NCI-H1436 (cell line): ENCODE measurements at places on chromosomes 4 and X.

GRCh38 chr4:53863158-53863557 is 201.2 kb downstream of the CHIC2 start:
- DNase-seq = no peak

DNA sequence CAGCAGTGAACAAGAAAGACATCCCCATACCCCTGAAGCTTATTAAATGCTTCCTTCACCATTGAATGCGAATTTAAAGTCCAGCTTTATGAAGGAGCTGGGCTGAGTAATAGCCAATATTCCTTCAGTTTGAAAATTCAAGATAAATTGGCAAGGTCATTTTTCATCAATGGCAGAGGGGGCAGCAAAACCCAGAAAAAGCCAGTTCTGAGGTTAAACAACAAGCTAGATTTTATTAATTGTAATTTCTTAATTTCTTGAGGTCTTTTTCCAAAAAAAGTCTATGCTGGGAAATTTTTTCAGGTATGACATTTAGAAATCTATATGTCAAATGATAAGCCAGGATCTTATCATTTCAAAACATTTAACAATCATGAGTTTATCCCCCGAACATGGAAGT is 808.9 kb downstream of the RPA4 start:
- no peak for DNase-seq

GRCh38 chr4:54879576-54879975 is 221.8 kb downstream of the KIT start:
- DNase-seq = no peak

DNA sequence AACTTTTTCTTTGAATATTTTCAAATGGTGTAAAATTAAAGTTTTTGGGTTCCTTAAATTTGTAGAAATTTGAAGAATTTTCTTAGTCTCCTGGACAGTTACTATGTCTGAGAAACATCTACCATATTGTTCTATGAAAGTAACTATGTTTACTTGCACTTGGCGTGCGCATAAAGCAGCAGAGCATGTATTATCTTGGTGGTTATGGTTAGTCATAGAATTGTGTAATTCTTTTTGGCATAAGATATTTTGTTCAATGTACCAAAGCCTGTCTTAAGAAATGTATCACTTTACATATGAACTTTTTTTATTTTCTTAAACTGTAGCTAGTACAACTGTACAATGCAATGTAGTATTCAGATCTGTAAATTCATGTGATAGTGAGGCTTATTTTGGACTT is 49.2 kb downstream of the CDS1 start:
- DNase-seq = no peak

DNA sequence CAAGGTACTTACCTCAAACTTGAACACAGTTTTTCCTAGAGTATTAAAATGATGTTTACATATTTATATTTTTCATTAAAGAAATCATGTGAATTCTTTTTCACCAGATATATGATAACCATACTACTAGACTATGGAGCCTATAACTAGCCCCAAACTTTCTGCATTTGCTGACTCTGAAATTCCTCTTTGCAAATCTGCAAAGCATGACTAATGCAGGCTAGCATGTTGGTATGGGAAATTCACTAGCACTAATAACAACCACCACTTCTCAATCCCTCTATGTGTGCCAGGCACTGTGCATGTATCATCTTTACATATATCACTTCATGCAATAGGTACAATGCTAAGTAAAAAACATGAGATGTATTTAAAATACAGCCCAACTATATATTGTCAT is 51.1 kb downstream of the SLC10A7 start:
- DNase-seq = no peak

DNA sequence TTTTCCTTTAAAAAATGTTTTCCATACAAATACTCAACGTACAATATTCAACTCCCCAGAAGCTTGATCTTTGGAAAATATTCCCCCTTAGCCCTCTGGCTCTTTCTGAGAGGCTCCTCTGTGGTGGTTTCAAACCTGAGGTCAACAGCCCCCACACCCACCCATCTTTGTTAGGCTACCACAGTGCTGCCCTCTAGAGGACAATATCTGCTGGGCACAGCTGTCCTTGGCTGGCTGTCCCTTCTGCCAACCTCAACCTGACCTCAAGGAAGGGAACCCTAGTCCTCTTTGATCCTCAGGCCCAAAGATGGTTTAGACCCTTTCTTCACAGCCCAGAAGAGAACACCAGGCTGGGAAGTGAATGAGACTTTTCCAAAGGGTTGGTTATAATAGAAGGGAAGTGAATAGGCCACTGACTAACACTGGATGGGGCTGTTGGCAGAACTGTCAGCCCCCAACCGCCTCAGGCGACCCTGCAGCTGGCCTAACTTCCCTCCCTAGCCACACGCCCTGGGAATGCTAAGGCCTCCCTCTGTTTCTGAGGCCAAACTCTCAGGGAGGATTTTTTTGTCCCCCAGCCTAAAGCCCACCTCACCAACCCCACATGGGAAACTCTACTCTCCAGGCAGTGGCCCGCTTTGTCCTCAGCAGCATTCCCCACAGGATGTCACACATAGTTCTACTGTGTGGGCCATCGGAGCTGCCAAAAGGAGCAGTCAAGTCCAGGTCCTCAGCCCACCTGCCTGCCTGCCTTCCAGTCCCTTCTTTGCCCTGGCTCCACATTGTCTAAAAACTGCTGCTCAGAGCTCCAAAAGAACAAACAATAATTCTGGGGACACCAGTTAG is 34.3 kb downstream of the NYX start:
- DNase-seq = no peak

DNA sequence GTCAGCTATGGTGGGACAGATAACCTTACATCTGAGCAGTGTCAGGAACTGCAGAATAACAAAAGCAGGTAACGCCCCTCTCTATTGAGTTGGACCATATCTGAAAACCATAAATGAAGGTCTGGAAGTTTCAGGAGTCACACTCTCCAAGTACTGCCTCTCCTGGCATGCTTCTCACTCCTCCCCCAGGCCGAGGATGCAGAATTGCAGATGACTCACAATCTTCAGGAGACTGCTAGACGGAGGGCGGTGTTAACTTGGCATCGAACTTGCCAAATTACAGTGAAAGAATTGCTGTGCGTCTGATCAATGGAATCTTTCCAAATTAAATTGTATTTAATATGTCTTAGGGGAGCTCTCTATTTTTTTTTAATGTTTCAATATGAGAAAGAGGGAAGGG is 67.1 kb upstream of the TRIM2 start:
- no peak for DNase-seq

DNA sequence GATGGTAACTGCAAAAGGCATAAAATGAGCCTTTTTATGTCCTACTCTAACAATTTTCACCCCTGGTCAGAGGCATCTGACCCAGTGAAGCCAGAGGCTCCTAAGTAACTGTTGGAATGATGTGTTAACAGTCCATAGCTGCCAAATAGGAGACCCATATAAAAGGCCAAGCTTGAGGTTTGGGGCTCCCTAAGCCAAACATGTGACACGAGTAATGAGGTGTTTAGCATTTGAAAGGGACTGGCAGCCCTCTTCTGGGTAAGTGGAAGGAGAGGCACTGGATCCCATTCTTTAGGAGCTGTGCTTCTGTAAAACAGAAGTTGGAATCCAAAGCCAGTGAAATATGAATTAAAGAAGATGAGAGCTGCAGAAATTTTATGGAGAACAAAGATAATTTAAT is 100.6 kb upstream of the PNPLA4 start:
- DNase-seq = no peak

DNA sequence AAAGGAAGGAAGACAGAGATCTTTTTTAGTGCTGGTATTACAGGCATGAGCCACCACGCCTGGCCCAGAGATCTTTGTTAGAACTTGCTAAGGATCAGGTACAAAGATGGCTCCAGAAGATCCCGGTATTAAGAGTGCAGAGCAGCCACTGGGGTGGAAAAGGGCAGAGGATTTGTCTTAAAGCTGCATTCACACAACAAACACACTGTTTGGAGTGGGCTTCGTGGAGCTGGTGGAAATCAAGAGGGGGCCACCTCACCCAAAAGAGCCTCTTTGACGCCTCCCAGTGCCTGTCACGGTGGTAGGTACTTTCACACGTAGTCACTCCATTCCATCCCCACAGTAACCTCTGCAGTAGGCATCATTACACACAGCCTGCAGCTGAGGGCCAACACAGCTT is 13.3 kb downstream of the HELT start:
- no peak for DNase-seq

GRCh38 chr4:89001647-89002445 is 55.1 kb downstream of the FAM13A start:
- DNase-seq = peak; percentile 88

GRCh38 chrX:103704863-103705262 is 5.8 kb upstream of the TMEM31 start:
- no peak for DNase-seq

- DNase-seq = no peak
Observed at GRCh38 chr4:121794505-121795188, 6.5 kb upstream of the EXOSC9 start.

- no peak for DNase-seq
Observed at GRCh38 chr4:188254211-188254610, 115.0 kb downstream of the TRIML1 start.

- DNase-seq = no peak
Observed at GRCh38 chrX:136395271-136395670, 92.5 kb upstream of the BRS3 start.

DNA sequence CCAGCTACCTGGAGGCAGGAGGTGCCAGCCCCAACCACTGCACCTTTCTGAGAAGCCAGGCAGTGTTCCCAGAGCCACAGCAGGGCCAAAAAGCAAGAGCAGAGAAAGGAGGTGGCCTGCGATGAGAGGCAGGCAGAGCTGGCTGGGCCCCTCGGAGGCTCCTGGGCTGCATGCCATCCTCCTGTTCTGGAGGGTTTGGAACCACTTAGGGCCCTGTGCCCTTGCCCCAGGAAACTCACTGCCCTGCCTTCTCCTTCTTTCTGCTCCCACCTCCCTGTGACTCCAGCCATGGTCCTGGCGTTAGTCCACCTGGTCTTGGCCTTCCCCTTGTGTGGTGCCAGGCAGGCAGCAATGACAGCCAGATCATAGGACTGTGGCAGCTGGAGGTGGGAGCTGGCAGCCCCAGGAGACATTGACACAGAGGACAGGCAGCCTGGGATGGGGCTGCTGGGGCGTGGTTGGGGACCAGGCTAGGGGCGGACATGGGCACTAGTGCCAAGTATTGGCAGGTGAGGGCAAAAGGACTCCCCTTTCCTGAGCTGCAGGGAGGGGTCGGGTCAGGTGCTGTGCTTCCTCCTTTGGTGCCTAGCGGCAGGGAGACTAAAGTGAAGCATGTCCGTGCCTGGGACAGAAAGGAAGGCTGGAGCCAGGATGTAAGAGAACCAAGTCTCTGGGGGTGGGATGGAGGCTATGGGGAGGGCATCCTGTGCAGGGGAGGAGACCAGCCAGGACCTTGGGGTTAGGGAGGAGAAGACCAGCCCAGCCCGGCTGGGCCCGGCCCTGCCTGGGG is 1.4 kb downstream of the APLN start:
- no peak for DNase-seq

- DNase-seq = no peak
Observed at GRCh38 chr4:109649872-109650271, 53.4 kb downstream of the CASP6 start.

GRCh38 chr4:71691416-71692073 is 92.3 kb downstream of the GC start:
- no peak for DNase-seq

DNA sequence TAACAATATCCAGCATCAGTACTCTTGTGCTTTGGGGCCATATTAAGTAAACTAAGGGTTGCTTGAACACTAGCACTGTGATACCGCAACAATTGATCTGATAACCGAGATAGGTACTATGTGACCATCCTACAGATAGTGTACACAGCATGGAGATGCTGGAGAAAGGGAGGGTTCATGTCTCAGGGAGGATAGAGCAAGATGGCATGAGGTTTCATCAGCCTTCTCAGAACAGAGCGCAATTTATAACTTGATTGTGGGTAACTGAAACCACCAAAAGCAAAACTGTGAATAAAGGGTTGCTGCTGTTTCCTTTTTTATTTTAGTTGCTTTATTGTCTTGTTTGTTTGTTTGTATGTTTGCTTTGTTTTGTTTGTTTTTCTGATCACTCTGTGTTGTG is 1449.7 kb downstream of the PCDH7 start:
- DNase-seq = no peak

DNA sequence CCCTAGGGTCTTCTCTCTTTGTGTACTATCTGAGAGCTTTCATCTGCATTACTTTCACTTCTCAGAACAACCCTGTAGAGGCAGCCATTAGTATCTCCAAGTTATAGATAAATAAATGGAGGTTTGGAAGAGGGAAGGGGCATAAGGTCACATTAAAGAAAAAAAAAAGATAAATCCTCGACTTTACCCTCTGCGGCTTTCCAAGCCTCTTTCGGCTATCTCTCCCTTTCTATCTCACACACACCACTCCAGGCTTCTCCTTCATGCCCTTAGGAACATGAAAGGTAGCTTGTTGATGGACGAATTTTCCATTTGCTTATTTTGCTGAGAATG is 660 bp upstream of the ARHGEF9 start:
- no peak for DNase-seq

GRCh38 chr4:119299741-119300100 is 22.2 kb downstream of the FABP2 start:
- DNase-seq = no peak
